ENCODE measurements at places on chromosomes 5 and 9.

DNA sequence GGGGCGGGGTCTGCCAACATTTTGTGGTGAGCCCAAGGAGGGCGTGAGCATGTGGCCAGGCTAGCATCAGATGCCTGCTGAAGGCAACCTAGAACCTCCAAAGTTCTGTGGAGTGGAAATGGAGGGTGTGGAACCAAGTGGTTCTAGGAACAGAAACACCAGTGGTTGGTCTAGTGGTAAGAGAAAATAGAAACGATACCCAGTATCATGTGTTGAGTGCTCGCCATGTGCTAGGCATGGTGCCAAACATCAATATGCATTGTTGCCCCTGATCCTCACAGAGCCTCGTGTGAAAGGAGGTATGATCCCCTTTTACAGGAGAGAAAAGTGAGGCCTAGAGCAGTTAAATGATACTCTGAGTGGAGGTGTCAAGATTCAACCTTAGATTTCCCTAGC, 31.5 kb upstream of the MVB12B start:
- DNase-seq, result no peak

- DNase-seq, result no peak
These were observed 24.4 kb downstream of the SMIM15 start for GRCh38 chr5:61137835-61138234.

- no peak for DNase-seq
These were observed 564.0 kb downstream of the PSAT1 start for GRCh38 chr9:78860801-78861475.

DNA sequence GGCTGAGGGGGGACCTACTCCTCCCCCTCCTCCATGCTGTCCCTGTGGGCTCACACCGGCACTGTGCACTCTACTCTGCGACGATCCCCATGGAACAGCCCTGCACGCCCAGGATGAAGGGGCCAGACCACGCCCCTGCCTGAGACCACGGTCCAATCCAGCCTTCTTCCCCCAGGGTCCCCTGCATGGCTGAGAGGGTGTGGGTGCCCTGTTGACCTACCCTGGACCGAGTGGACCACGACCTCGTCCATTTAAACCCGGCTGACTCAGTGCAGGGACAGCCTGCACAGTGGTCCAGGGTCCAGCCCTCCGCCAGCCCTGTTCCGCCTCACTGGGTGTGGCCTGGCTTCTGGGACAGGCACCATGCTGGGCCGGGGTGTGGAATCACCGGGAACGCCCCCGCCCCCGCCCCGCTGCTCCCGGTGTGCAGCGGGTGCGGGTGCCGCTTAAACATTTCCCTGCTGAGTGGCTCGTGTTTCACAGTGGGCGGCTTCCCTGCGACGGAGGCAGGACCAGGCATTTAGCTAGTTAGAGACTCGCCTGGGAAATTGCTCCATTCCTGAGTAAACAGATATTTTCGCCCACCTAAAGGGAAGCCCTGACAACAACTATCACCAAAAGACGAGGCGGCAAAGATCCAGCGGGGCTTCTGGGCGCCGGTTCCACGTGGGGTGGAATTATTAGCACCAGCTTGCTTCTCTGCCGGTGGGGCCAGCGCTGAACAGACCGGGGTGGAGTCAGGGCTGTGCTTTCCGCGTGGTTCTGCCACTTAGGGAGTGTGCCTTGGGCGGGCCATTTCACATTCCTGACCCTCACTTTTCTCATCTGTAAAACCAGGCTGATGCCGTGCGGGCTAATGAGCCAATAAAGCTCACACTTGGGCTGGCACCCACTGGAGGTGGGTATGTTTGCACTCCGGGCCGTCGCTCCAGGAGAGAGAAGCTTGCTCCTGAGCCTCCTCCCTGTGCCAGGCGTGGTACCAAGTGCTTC, 22.6 kb downstream of the DBH start:
- no peak for DNase-seq

DNA sequence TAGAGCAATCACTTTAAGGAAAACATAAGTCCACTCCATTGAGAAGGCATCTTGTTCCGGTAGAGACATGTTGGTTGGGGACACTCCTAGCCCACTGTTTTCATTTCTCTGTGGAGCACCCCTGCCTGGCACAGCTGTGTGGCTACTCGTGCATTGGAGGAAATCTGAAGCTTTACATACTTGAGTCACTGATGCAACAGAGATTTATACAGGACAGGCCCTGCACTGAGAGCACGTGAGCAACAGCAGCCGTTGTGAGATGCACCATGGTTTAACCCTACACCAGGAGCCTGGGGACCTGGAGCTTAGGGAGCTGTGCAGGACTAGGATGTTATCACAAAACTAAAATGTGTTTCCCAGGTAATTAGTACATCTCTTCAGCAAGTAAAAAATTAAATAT, 230.7 kb upstream of the IRX1 start:
- DNase-seq, result no peak

GRCh38 chr9:127021664-127022363, 100.6 kb downstream of the ANGPTL2 start:
- DNase-seq, result no peak

DNA sequence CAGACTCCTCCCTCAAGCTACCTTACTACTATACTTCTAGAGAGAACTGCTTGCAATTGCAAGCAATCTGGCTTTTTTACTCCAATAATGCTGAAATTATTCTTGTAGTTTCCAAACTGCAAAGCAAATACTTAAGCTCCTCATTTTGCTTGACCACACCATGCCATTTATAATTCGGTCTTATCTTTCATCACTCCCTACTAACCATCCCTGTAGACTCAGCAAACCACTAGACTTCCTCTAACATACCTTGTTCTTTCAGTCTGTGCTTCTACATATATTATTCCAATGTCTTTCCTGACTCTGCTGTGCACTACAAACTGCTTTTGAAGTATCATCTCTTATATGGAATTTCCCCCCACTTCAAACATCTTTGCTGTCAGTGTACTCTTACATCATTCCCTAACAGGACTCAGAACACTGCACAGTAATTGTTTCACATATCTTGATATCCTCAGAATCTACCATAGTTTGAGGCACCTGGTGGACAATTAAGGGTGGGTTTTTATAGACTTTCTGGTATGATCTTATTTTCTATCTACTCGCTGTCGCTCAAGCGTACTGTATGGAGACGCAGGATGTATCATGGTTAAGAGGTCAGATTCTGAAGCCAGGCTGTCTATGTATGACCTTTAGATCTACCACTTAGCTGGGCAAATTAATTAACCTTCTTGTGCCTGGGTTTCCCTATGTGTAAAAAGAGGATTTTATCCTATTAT, 2.8 kb downstream of the IL6ST start:
- no peak for DNase-seq

GRCh38 chr5:160968480-160968879, 116.5 kb upstream of the ATP10B start:
- no peak for DNase-seq

GRCh38 chr9:97501177-97501971, at the start of gene TMOD1:
TMOD1 (plus strand) TSS chr9:97501666; CDS start chr9:97524189, 22,523 bp downstream.
- DNase-seq, result peak; percentile 55

- peak; percentile 14 for DNase-seq
These were observed 2029.0 kb upstream of the WWC1 start for GRCh38 chr5:166262395-166262794.

DNA sequence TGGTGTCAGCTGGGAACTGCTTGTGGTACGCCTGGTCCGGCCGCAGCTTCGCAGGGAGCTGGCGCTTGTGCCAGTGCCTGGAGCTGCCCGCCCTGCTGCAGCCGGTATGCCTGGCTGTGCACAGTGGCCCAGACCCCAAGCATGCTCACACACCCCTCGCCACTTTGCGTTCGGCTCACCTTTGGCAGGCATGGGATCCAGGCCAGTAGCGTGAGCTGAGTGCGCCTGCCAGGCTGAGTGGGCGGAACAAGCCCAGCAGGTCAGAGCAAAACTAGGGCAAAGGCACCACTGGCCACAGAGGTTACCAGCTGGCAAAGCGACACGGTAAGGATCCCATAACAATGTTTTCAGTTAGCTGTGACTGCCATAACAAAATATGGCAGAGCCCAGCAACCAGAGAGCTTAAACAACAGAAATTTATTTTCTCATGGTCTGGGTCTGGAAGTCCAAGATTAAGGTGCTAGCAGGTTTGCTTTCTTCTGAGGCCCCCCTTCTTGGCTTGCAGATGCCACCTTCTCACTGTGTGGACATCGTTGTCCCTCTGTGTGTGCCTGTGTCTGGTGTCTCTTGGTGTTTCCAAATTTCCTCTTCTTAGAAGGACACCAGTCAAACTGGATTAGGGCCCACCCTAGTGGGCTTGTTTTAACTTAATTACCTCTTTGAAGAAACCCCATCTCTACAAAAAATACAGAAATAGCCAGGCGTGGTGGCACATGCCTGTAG, 61.6 kb downstream of the PSAT1 start:
- no peak for DNase-seq

DNA sequence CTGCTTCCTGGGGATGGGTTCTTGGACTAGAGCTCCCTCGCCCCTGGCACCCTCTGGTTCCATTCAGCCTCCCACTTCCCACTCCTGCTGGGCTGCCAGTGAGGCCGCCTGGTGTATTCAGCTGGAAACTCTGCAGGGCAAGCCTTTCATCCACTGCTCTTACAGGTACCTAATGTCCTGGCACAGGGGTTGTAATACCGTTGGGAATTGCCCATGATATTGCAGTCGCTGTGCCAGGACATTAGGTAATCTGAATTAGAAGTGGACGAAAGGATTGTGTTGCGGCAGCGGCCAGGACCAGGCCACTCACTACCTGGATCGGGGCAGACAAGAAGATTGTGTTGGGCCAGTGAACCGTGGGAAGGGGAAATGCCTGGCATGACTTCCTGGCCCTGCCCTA, 13.1 kb downstream of the TMOD1 start:
- no peak for DNase-seq

GRCh38 chr5:60677850-60678664, 21.9 kb downstream of the DEPDC1B start:
- peak; percentile 14 for DNase-seq

DNA sequence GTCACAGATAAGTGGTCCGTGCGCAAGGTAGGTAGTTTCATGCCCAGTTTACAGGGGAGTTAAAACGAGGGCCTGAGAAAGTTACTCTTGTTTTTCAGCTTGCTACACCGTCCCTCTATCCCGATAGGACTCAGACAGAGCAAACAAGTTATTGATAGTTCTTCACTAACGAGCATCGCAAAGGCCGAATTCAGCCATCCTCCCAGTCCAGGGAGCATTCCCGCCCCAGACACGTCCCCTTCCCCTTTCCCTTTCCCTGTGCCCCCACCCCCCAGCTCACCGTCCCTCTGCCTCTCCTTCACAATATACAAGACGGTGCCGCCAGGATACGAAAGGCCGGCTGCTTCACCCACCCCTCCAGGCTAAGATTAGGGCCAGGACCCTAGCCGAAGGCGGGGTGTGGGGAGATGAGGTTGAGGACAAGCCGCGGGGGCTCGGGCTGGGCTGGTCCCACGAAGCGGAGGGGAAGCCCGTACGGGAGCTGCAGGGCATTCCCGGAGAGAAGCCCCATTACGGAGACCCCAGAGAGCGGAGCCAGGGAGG, 599 bp downstream of the KIAA1191 start:
- DNase-seq, result no peak

GRCh38 chr5:62681117-62681850, 102.7 kb downstream of the LRRC70 start:
- no peak for DNase-seq

GRCh38 chr9:136133191-136133958, 14.7 kb upstream of the TMEM250 start:
- DNase-seq, result peak; percentile 39

DNA sequence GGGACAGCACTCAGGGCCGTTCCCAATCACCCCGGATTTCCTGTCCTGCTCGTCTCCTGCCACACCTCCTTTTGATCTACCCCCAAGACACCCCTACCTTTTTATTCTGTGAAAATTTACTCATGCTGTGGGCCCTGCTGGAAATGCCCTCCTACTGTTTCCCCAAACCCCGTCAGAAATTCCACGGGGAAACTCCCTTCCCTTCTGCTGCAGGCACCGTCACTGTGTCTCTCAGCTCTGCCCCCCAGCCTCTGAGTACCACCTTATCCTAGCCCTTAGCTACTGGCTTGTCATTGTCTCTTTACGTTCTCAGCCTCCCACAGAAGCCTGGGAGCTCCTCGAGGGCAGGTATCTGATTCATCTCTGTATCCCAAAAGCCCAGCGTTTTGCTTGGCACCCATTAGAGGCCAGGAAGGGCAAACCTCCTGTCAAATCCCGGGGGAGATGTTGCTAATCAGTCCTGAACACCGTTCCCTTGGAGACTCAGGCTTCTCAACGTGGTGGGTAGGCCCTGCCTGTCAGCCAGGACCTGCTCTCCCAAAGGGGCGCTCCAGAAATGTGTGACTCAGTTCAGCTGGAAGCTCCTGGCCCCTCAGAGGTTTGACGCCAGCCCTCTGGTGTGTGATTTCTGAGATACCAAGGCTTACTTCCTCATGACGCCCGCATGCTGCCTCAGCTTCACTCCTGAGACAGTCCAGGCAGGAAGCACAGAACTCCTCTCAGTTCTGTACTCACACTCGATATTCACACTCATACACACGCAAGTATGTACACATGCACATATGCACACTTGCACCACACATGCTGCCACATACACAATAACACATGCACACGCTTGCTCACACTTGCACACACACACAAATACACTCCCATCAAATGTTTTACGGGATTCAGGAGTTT, 50.7 kb upstream of the GRHPR start:
- DNase-seq, result no peak

GRCh38 chr5:26486631-26487030, 551.8 kb downstream of the CDH9 start:
- no peak for DNase-seq

GRCh38 chr9:7879551-7880245, 80.1 kb upstream of the DMAC1 start:
- DNase-seq, result no peak

DNA sequence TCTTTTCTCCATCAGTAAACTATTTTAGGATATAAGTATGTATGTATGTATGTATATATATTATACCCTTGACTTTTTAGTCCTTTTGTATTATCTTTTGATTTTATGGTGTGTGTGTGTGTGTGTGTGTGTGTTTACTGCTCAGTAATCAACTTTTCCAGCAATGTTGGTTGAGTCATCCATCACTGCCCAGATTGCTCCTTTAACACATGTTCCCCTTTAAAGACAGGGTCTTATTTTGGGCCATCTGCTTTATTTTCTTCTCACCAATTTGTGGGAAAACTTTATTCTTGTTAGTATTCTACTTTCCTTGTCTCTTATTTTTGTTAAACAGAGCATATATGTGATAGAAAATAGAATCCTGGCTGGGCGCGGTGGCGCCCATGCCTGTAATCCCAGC, 28.1 kb downstream of the ANKRD33B start:
- no peak for DNase-seq

DNA sequence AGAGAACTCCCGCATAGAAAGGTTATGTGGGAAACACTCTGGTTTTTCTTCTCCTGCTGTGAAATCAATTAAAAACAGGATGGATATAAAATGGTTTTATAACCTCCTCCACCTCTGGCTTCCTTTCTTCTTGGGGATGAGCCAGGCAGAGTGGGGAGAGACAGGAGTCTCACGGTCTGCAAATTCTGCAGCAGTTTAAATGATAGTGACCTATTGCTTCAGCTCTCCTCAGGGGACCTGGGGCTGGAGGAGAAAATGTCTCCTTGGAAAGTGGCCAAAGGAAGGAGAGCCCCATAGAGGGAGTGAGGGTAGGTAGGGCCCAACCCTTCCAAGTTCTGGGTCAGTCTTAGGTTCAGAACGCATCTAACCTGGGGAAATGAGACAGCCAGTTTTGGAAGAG, 118.8 kb downstream of the MTX3 start:
- DNase-seq, result no peak

All from NCI-H1105 treated with DMSO at 0.1 percent for 48 hours (cell line).